ENCODE measurements at places on chromosomes 13 and 19.
A peak's percentile ranks its signal among the peaks of the same experiment; 100 is the strongest.

DNA sequence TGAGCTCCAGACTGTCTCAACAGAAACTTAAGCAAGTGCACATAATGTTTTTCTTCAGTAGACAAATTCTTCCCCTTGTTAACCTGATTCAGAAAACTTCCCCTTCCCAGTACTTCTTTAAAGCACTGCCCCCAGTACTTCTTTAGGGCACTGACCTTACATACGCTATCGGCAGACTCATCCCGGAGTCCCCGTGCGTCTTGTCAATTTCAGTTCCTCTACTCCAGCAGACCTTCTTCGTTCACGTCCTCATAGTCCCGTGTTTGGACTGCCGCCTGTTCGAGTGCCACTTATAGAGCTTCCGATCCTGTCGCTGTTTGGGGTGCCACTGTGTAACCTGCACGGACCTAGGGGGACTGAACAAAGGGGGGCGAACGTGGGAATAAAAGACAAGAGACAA lies 29.0 kb downstream of the ZNF627 start:
- DNase-seq, result no peak

GRCh38 chr13:87535911-87536310 lies 135.3 kb upstream of the SLITRK5 start:
- DNase-seq, result no peak

DNA sequence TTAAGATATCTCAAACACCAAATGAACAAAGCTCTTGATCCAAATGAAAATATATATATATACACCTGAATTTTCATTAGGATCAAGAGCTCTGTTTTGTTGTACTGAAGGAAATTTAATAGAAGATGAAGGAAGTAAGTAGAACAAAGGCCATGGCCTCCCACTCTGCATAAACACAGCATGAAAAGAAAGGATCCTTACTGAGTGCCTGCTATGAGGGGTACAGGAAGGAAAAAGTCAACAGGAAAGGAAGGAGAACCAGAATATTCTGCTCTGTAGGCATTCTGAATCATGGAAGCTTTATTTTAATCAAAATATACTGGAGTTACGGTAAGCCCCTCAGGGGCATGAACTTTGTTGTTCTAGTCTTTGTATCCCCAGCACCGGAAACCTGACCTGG lies 22.1 kb downstream of the TMTC4 start:
- no peak for DNase-seq

GRCh38 chr13:40221460-40222201 lies 444.8 kb downstream of the FOXO1 start:
- DNase-seq, result no peak

DNA sequence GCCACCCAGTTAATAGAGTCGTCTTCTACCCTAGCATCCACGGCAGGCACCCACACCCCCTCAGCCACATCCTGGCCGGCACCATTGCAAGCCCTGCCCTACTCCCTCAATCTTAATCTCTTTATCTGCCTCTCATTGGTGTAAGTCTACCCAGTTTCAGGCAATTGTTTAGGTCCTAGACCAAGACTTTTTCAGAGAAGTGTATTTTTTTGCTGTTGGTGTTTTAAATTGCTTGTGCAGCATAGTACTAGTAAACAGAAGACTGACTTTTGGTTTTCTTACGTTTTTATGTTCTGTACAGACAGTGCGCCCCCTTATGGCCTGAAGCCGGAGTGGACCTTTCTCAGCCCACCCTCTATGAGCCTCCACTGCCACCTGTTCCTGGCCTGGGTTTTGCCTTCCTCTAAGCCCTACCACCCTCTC lies 2.3 kb upstream of the LCP1 start:
- peak; percentile 78 for DNase-seq

DNA sequence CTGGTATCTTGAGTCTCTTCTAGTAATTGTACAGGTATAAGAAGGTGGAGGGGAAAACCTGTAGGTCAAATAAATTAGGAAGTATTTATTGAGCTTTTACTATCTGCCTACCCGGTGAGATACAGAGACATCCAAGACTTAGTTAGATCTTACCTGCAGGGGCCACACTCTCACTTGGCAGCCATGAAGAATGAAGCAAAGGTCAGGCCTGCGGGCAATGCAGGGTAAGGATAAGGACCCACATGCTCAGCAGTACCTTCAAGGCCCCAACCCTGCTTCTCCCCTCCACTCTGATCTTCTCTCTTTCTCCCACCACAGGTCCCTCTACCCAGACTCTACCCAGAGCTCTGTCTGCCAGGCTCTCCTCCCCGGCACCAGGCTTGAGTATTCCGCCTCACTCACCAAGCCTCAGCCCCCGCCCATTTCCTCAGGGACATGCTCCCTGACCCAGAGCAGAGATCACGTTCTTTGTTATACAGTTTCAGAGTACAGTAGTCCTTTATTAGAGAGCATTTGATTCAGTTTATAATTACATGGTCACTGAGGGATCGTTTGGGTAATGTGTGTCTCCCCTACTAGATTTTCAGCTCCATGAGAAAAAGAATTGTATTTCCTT lies 18.9 kb upstream of the CLDN10 start:
- DNase-seq, result no peak

All from activated CD8-positive, alpha-beta memory T cell treated with anti-CD3 and anti-CD28 coated beads, Interleukin-2, amount 50 U/mL, for 4 hours (primary cell).